ENCODE measurements at places on chromosomes 12 and 14.
A peak's percentile ranks its signal among the peaks of the same experiment; 100 is the strongest.

- no peak for DNase-seq
These were observed 2.1 kb downstream of the CATSPERB start for GRCh38 chr14:91729756-91730155.

GRCh38 chr14:75514673-75515628, 7.3 kb upstream of the BATF start:
- peak; percentile 54 for DNase-seq

DNA sequence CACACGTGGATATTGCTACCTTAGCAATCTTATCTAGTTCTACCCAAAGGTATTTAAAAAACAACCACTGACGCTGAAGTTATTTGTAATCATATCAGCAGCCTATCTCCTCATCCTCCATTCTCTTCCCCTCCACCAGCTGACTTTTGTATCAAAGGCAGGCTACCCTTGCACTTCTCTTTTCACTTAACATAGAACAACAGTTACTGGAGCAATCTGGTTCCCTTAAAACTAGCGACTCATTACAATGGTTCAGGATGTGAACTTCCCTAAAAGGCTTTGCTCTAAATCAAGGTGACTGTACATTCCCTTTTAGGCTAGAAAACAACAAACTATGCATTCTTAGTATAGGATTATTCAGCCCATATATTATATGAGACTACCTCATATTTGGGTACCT, 404.7 kb downstream of the APAF1 start:
- DNase-seq: no peak

DNA sequence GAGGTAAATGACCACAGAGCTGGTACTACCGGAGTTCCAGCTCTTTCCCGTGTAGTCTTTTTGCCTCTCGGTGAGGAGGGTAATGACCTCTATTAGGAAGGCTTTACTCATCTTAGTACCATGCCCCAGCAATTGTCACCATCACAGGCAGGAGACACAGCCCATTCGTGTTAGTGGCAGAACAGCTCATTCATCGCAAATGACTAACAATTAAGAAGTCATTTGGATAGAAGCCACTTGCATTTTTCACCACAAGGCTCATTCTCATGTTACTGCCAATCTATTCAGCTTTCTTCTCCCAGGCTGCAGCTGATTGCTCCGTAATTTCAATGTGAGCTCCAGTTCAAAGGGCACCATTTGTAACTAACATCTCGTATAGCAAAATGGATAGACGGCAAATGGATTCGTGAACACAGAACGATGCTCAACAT, 718.8 kb upstream of the TMEM132C start:
- DNase-seq: no peak

DNA sequence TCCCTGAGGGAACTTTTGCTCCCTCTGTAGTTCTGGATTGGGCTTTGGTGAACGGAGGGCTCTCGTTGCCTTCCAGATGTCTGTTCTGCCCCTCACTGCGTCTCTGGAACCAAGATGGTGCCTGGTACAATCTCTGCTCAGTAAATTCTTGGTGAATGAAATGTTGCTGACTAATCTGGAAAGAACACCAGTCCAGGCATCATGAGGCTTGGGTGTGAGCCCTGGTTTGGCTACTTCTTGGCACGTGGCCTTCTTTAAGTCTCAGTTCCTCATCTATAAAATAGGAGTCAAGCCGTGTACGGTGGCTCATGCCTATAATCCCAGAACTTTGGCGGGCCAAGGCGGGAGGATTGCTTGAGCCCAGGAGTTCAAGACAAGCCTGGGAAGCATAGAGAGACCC, 4.3 kb downstream of the HHIPL1 start:
- DNase-seq: no peak

GRCh38 chr14:91997492-91997891, 42.4 kb downstream of the TRIP11 start:
- no peak for DNase-seq

DNA sequence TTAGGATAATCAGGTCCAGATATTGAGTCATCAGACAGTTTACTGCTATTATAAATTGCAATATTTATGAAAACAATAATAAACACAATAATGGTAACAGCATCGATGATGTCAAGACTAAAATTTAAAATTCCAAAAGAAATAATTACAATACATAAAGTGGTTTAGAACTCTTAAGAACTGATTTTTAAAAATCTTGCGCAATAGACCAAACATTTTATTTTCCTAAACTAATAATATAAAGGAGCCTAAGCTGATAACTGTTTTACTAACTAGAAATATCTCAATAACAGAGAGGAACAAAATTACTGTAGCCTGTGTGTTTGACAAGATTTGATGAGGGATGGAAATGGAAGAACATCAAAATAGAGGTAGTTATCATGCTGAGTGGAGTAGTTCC, 93.9 kb upstream of the TRHDE start:
- no peak for DNase-seq

DNA sequence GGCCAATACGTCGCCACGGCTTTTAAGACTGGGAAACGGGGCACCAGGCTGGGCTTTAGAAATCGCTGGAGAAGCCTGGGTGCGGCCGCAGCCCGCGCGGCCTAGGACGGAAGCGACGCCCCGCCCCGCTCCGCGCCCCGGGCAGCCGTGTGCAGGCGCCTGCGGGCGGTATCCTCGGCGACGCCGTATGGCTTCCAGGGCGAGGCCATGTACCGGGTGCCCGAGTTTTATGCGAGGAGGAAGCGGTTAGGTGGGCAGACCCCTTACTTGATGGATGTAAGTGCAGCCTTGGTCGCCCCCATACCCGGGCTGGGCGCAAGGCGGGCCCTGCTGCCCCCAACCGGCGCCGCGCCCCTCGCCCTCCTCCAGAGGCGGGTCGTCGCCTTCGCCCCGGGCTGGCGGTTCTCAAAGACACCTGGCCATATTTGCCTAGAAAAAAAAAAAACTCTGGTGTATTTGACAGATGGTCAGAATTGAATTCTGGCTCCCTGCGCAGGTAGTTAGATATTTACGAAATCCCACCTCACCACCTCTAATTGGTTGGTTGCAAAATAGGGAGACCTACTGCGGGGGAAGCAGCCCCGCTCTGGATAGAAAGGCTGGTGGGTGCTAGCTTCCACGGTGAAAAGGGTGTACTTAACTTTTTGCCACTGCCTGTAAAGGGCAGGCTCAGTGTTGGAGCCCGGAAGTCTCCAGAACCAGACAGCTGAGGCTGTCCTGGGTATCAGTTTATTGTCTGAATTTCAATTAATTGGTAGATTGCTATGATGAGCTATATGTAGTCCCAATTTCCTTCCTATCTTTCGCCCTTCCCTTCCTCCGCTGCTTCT, at the start of gene PPP1R36:
PPP1R36 (plus strand) TSS at position 171 of the 830 bp plus-strand sequence; CDS start at position 208, 37 bp downstream.
- DNase-seq: peak; percentile 59

DNA sequence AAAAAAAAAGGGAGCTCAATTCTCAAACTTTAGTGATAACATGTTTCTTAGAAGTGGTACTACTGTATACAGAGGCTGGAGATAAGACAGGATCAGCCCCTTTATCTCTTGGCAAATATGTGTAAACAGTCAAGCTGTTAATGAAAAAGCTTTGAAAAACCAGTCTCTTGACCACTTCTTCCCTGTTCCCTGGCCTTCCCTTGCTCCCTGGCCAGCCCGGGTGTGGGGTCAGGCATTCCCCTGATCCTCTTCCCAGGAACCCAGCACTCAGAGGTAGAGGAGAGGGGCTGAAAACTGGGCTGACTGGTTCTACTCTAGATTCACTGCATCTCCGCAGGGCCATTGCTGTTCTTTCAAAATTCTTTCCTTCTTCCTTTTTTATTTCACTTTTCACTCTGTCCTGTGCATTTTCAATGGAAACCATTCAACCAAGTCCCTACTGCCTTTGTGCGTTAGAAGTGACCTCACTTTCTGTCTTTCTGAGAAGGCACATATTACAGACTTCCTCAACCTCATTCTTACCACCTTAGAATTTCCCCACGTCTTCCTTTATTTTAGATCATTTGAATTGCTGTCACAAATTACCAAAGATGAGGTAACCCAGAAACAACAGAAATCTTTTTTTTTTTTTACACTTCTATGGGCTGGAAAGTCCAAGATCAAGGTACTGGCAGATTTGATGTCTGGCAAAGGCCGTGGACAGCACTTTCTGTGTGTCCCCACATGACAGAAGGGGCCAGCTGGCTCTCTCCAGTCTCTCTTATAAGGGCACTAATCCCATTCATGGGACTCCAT, 5.7 kb downstream of the GNG2 start:
- DNase-seq: no peak

DNA sequence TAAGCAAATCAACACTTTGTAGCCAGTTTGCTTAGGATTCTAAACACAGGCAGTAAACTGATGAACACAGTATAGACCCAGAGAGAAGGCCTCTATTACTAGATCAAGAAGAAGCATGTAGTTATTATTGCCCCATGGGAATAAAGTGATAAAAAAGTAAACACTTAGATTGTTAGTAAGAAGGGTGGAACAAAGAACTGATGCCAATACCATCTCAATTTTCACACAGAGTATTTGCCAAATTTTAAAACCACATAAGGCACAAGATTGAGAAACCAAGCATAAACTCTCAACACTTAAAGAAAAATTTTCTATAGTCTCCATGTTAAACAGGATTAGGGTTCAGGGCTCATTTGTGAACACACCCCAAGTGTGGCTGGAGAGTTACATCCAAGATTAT, 77.0 kb upstream of the SYT1 start:
- DNase-seq: no peak

DNA sequence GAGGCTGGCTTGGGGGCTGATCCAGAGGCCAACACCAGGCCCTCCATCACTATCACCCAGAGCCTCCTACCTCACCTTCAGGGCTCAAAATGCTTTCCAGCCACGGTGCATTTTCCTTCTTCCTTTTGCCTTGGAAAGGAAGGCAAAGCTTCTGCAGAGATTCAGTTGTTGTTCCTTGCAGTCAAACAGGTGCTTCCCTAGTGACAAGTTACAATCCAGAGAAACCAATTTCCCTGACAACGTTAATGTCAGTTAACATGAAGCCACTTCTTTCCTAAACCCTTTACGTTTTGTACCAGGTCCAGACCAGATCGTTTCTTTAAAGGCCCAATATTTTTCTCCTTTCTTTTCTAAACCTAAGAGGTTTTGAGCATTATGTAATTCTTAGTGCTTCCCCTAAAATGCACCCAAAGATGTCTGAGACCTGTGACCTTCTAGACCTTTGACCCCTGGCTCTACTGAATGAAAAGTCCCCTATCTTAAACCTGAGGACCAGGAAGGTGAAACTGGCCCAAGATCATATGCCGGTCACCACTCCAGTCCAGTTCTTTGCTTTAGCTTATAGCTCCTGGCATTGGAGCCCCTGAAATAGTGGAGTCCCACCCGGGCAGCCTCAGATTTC, 211.5 kb downstream of the SLC41A2 start:
- DNase-seq: no peak

DNA sequence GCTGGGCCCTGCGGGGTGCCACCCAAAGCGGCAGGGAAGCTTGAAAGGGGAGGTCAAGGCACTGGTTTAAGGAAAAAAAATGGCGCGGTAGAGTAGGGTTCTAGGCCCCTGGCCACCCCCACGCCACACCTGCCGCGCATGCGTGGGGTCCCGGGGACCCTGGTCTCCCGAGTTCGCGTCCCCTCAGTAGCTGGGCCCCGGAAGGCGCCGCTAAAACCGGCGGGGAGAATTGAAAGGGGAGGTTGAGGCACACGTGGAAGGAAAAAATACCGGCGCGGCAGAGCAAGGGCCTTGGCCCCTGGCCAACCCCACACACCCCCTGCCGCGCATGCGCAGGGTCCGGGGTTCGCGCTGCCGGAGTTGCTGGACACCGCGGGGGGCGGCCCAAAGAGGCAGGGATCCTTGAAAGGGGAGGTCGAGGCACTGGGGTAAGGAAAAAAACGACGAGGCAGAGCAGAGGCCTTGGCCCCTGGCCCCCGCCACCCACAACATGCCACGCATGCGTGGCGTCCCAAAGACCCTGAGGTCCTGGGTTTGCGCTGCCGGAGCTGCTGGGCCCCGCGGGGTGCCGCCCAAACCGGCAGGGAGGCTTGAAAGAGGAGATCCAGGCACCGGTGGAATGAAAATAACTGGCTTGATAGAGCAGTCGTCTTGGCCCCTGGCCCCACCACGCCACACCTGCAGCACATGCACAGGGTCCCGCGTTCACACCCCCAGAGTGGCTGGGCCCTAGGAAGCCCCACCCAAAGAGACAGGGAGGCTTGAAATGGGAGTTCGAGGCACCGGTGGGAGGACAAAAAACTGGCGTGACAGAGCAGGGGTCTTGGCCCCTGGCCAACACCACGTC, 314.5 kb downstream of the ALG10 start:
- no peak for DNase-seq

DNA sequence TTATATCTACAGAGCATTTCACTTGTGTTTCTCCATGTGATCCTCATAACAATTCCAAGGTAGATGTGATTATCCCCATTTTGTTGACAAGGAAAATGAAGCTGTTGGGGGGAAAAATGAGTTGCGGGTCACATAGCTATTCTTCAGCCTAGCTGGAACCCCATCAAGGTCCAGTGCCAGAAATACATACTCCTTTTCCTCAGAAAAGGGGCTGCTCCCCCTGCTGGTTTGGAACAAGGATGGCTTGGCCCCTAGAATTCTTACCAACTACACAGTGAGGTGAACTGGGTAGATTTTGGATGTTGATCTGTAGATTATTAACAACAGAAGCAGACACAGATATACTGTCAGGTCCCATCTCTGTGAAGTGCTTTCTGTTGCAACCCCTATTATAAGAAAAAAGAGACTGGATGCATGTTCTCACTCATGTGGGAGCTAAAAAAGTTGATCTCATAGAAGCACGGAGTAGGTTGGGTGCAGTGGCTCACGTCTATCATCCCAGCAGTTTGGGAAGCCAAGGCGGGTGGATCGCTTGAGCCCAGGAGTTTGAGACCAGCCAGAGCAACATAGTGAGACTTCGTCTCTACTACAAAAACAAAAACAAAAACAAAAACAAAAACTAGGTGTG, 8.9 kb downstream of the IKZF4 start:
- peak; percentile 78 for DNase-seq

DNA sequence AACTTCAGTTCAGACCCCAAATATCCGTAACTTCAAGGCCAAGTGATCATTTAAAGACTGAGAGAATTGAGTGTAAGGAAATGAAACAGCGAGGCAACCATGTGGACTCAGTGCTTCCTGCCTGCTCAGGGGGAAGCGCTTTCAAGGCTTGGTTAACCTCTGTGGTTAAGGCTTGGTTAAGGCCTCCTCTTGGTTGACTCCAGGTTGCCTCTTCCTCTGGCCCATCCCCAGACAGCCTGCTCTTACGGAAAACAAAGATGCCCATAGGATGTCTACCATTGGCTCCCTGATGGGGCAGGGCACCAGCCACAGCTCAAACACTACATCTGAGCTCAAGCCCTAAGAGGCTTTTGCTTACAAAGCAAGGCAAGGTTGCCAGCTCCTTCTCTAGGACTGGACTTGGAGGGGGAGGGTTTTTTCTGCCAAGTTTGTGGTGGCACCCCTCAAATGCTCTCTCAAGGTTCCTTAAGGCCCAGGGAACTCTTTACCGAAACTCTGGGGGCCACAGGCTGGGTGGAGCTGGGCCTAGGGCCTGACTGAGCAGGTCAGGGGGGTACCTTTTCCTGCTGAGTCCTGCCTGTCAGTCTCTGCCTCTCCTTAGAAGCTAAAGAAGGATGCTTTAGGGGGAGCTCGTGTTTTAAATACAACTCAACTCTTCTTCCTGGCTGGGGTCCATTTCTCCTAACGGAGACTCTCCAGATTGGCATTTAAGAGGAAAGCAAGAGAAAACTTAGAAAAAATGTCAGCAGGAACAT, 13.7 kb downstream of the COL2A1 start:
- DNase-seq: peak; percentile 48

Data from eye (tissue), 1 donor.